NCI-H1092 (cell line): ENCODE measurements at places on chromosomes 2 and 18.
A peak's percentile ranks its signal among the peaks of the same experiment; 100 is the strongest.

DNA sequence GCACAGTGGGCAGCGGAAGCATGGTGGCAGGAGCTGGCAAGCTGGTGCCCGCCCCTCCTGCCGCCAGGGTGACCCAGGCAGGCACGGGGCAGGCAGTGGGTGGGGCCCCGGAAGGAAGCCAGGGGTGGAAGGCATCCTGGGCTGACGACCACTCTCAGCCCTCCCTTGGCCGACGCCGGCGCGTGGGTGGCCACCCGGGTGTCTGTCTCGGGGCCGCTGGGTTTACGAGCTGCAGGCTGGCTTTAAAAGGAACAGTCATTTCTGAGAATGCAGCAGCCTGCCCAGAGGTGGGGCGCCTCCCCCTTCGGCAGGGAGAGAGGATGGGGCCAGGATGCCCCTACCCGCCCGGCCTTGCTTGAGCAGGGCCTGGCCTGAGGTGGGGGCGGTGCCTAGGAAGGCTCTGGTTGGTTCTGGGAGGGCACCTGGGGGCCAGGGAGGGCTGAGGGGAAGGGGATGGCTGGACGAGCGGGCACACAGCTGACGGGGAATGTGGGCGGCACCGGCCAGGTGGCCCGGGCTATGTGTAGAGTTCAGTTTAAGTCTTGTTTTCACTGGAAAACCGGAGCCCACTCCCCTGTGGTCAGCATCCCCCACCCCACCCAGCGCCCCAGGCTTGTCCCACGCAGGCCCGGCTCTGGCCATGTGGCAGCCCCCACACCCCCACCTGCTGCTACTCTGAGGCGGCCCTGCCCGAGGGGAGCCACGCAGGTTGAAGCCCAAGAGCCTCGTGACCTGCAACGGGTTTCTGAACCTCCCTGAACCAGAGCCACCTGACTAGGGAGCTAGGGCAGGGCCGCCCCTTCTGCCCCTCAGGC is 6.3 kb downstream of the BOK start:
- no peak for DNase-seq

- DNase-seq, result no peak
These were observed 220.2 kb upstream of the SIX2 start for GRCh38 chr2:45229411-45229810.

- DNase-seq, result no peak
These were observed 390.7 kb upstream of the ETAA1 start for GRCh38 chr2:67006373-67006960.

DNA sequence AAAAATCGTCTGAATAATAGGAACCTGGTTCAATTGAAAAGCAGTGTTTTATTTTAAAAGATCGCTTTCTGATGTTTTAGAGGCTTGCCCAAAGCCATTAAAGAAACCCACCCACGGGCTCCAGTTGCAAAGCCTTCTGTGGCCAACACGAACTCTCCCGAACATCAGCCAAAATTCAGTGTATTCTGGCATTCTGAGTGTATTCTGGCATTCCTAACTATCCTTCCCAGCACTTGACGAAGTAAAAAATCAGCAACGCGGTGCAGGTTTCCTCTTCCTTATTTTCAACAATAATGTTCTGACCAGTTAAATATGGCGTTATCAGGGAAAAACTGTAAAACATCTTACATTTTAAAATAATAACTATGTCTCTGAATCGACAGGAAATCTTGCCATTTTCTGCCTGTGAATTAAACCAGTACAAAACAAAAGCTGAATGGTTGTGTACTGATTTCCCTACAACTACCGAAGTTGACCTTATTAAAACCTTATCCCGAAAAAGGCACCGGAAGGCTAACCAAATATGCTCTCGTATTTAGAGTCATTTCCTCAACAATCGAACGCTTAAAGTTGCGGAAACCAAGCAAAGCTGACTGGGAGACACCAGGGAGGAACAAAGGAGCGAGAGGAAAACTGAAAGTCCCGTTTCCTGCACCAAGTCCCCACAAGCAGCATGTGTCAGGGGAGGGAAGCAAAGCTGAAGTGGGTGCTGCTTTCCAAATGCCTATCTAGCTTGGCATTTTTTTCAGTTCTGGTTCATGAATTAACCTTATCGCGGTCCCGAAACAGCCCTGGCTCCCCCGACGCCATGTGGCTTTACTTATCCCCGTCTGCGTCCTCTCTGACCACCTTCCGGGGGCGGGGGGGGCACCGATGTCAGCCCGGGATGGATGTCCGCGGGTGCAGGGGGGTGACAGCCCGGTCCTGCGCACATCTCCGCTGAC is 44.3 kb downstream of the ZNF516 start:
- DNase-seq, result peak; percentile 23

DNA sequence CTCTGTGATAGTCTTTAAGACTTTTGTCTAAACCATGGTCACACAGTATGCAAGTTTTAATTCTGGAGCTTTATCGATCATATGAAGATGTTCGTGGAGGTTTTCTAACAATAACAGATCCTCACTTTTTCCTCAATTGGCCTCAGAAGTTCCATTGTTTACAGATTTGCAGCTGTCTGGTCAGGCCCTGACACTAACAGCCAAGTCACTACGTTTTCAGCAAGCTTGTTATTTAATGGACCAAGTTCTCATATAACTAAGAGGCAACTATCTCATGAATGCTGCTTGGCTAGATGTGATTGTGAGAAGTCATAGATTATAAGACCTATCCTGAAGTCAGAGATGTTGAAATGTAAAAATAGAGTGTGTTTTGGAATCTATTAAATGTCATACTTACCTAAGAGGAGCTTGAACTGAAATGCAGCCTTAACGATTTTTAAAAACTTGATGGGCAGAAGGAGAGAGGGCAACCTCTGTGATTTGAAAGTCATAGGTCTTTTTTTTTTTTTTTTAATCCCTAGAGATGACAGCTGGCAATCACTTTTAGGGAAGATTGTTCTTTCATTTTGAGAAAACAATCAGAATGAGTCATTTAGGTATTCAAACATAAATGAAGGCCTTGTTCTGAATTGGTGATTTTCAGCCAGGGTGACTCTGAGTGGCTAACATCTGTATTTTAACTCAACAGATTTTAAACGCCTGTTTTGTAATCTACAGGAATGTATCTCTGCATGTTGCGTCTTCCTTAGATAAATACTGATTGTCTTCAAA is 48.4 kb upstream of the NEMP2 start:
- no peak for DNase-seq

GRCh38 chr2:55302241-55302640 is 33.2 kb upstream of the MTIF2 start:
- no peak for DNase-seq

- DNase-seq, result no peak
These were observed 135.8 kb downstream of the IKZF2 start for GRCh38 chr2:213015387-213016165.

GRCh38 chr2:181290182-181290581 is 167.0 kb upstream of the ITGA4 start:
- no peak for DNase-seq

- DNase-seq, result no peak
These were observed 36.4 kb downstream of the CCDC150 start for GRCh38 chr2:196675963-196676362.

- no peak for DNase-seq
These were observed 38.8 kb downstream of the PPP4R1 start for GRCh38 chr18:9575558-9575957.
